ENCODE measurements at places on chromosomes 6 and 20.

- no peaks in the 10 kb centered on the region for H3K36me3 ChIP-seq
- H3K4me1 ChIP-seq = no peaks in the 10 kb centered on the region
- no peak overlapping the region for H3K27ac ChIP-seq
- DNase-seq = no peak
- H3K27me3 ChIP-seq = no peaks in the 10 kb centered on the region
- H3K4me3 ChIP-seq = no peak overlapping the region
Measured at GRCh38 chr6:170234419-170234818, 56.5 kb downstream of the DLL1 start.

DNA sequence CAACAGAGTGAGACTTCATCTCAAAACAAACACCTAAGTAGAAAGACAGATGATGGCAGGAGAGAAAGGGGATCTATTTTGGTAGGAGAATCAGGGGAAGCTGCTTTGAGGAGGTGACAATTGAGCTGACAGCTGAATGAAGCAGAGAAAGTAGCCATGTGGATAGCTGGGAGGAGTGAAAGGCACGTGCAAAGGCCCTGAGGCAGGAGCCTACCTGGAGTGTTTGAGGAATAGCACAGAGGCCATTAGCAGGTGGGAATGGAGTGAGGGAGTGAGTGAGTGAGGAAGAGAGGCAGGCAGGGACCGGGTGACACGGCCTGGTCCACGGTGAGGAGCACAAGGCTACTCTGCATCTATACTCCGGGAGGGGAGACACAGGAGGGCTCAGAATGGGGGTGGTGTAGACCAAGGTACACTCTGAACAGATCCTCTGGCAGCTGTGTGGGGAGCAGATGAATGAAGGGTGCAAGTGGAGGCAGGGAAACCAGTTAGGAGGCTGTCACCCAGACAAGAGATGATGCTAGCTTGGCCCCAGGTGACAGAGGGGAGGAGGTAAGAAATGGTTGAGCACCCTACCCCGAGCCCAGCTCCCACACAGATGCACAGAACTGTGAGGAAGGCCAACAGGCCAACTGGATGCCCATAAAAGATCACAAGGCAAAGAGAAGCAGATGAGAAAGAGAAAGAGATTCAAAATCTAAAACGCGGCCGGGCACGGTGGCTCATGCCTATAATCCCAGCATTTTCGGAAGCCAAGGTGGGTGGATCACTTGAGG, 43.6 kb downstream of the NFATC2 start:
- no peaks in the 10 kb centered on the region for H3K36me3 ChIP-seq
- DNase-seq = no peak
- H3K4me3 ChIP-seq = no peak overlapping the region
- peaks cover 6% of the 10 kb centered on the region for H3K4me1 ChIP-seq
- no peaks in the 10 kb centered on the region for H3K27me3 ChIP-seq
- H3K27ac ChIP-seq = no peak overlapping the region

DNA sequence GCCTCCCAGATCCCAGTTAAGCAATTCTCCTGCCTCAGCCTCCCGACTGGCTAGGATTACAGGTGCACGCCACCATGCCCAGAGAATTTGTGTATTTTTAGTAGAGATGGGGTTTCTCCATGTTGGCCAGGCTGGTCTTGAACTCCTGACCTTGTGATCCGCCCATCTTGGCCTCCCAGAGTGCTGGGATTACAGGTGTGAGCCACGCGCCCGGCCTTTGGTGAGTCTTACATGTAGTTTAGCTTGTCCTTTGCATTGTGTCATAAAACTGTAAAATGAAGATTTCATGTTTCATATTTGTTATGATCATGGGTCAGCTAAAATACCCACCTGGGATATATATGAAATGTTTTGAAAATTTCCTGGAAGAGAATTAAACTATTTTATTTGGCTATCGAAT, 183.5 kb downstream of the SASH1 start:
- peaks cover 3% of the 10 kb centered on the region for H3K4me1 ChIP-seq
- no peaks in the 10 kb centered on the region for H3K27me3 ChIP-seq
- peaks cover 3% of the 10 kb centered on the region for H3K36me3 ChIP-seq
- no peak overlapping the region for H3K4me3 ChIP-seq
- no peak overlapping the region for H3K27ac ChIP-seq

GRCh38 chr6:17601386-17601703, 1.2 kb downstream of the FAM8A1 start:
- H3K27me3 ChIP-seq = no peaks in the 10 kb centered on the region
- no peaks in the 10 kb centered on the region for H3K36me3 ChIP-seq
- H3K27ac ChIP-seq = no peak overlapping the region
- H3K4me3 ChIP-seq = peak overlapping the region; percentile 80
- no peaks in the 10 kb centered on the region for H3K4me1 ChIP-seq

DNA sequence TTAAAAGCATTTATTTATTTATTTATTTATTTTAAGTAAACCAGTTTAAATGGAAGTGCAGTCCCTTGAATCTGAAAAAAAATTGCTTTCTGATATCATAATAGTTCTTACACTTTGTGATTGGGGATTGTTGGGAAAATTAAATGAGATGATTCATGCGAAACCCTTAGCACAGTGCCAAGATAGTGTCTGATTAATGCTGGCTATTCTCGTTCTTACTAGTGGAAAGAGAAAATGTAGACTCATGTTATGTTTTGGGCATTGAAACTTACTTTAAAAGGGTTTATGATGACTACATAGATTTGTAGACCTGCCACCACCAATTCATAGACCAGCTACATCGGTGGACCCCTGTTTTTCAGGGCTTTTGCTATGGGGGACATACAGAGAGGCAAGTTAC, 229.2 kb upstream of the ZFP64 start:
- H3K27me3 ChIP-seq = no peaks in the 10 kb centered on the region
- no peaks in the 10 kb centered on the region for H3K4me1 ChIP-seq
- H3K4me3 ChIP-seq = no peak overlapping the region
- H3K36me3 ChIP-seq = no peaks in the 10 kb centered on the region

DNA sequence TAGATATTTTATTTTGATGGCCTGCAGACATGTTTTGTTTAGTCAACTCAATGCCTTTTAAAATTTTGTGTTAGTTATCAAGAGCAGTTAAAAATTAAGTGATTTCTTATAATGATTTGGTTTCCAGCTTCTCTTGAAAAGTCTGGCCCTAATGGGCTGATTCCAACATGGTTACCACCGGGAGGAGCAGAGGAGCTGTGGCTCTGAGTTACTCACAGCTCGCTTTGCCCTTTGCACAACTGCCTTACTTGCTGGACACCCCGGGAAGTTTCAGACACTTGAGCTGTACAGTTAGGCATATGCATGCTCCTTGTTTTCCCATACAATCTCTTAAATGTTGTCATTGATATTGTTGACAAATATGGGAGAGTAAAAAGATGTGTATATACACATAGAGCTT, 173.1 kb upstream of the MMS22L start:
- no peaks in the 10 kb centered on the region for H3K4me1 ChIP-seq
- H3K4me3 ChIP-seq = no peak overlapping the region
- no peaks in the 10 kb centered on the region for H3K27me3 ChIP-seq
- peak; percentile 7 for DNase-seq

DNA sequence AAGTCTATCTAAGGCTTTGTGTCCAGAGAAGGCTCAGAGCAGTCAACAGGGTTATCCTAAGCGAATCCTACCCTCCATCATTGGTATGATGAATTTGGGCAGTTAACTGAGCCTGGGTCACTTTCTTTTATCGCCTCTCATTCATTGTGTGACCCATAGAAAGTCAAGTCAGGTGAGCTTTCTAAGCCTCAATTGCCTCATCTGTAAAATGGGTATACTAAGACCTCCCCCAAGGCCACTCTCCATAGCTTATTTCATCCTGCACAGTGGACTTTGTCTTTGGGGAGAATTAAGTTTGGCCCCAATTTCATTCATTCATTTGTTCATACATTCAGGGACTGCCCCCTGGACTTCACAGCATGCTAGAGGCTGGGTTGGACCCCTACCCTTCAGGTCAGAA, 110.5 kb downstream of the DHX35 start:
- no peak for DNase-seq
- H3K27ac ChIP-seq = no peak overlapping the region
- H3K4me3 ChIP-seq = no peak overlapping the region
- H3K4me1 ChIP-seq = no peaks in the 10 kb centered on the region
- no peaks in the 10 kb centered on the region for H3K27me3 ChIP-seq
- H3K36me3 ChIP-seq = no peaks in the 10 kb centered on the region

- H3K4me3 ChIP-seq = no peak overlapping the region
- H3K36me3 ChIP-seq = no peaks in the 10 kb centered on the region
- no peak for DNase-seq
- H3K27ac ChIP-seq = no peak overlapping the region
- H3K4me1 ChIP-seq = no peaks in the 10 kb centered on the region
Measured at GRCh38 chr6:138580801-138581200, 81.5 kb upstream of the NHSL1 start.

DNA sequence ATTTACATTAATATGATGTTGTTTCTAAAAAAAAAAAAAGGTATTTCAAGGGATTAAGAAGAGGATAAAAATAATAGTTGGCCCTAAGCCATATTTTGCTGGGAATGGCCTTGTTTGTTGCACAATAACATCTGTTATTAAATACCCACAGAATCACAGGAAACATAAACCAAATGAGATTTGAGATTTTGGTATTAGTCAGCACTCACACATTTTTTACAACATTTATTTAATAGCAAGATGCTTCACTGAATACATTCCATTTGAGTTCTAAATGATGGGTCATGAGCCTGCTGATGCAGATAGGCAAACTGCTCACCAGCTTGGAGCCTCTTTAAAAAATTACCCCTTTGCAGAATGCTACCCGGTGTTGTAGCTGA, 92.9 kb upstream of the ENPP5 start:
- H3K4me3 ChIP-seq = no peak overlapping the region
- H3K36me3 ChIP-seq = no peaks in the 10 kb centered on the region
- H3K4me1 ChIP-seq = no peaks in the 10 kb centered on the region
- no peak for DNase-seq
- no peak overlapping the region for H3K27ac ChIP-seq

DNA sequence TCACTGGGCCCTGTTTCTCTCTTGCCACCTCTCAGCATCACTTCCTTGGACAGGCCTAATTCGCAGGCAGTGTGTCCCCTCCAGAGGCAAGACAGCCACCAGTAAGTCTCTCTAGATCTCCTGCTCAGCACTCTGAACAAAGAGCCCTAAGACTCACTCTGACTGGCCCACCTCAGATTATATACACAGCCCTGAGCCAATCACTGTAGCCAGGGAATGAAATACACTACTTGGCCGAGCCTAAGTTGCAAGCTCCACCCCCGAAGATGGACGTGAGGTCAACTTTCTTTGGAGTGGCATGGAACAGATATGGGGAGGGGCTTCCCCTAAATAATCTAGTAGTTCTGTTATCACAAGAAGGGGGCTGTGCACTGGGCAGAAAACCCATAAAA, 4.1 kb downstream of the BPI start:
- no peak overlapping the region for H3K27ac ChIP-seq
- H3K4me1 ChIP-seq = no peaks in the 10 kb centered on the region

- no peaks in the 10 kb centered on the region for H3K36me3 ChIP-seq
- H3K4me3 ChIP-seq = no peak overlapping the region
- DNase-seq = no peak
- no peak overlapping the region for H3K27ac ChIP-seq
- no peaks in the 10 kb centered on the region for H3K4me1 ChIP-seq
- H3K27me3 ChIP-seq = no peaks in the 10 kb centered on the region
Measured at GRCh38 chr6:168390749-168391420, 50.1 kb upstream of the SMOC2 start.

- no peaks in the 10 kb centered on the region for H3K27me3 ChIP-seq
- DNase-seq = no peak
- H3K4me1 ChIP-seq = no peaks in the 10 kb centered on the region
Measured at GRCh38 chr6:142225115-142225514, 76.7 kb upstream of the ADGRG6 start.

GRCh38 chr6:116536216-116536621, 9.3 kb downstream of the TRAPPC3L start:
- H3K27me3 ChIP-seq = no peaks in the 10 kb centered on the region
- H3K27ac ChIP-seq = no peak overlapping the region
- H3K4me1 ChIP-seq = peaks cover 3% of the 10 kb centered on the region
- peak; percentile 78 for DNase-seq
- H3K4me3 ChIP-seq = no peak overlapping the region

GRCh38 chr6:71367756-71368155, 79.1 kb downstream of the OGFRL1 start:
- peaks cover 2% of the 10 kb centered on the region for H3K4me1 ChIP-seq
- H3K27me3 ChIP-seq = no peaks in the 10 kb centered on the region
- DNase-seq = no peak
- no peak overlapping the region for H3K4me3 ChIP-seq
- H3K36me3 ChIP-seq = no peaks in the 10 kb centered on the region

DNA sequence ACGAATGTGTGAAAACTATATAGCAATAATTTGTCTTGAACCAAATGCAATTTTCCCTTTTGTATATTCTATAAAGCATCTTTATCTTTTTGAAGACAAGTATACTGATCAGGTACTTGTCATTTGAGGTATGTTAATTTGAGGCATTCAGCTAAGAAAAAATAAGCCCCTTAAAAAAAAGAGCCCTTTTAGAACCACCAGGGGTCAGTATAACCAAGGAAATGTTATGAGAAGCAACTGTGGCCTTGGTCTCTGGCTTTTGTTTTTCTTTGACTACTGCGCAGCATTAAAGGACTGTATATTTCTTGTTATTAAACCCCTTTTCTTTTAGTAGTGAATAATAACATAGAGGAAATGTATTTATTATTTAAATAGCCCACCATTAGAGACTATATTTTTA, 43.1 kb downstream of the CD109 start:
- no peak overlapping the region for H3K27ac ChIP-seq
- no peak overlapping the region for H3K4me3 ChIP-seq
- no peaks in the 10 kb centered on the region for H3K4me1 ChIP-seq
- no peaks in the 10 kb centered on the region for H3K27me3 ChIP-seq
- peak; percentile 71 for DNase-seq
- H3K36me3 ChIP-seq = no peaks in the 10 kb centered on the region

DNA sequence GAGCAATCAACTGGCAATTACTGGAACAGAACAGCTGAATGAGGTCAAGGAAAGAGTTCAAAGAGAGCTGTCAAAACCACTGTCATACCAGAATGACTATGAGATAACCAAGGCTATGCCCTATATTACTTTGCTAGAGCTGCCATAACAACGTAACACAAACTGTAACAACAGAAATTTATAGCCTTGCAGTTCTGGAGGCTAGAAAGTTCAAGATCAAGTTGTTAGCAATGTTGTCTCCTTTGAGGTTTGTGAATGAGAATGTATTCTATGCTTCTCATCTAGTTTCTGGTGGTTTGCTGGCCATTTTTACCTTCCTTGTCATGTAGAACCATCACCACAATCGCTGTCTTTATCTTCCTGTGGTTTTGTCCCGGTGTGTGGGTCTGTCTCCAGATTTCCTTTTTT, 1323.0 kb upstream of the GJE1 start:
- no peaks in the 10 kb centered on the region for H3K27me3 ChIP-seq
- no peaks in the 10 kb centered on the region for H3K36me3 ChIP-seq
- no peak overlapping the region for H3K27ac ChIP-seq
- no peak overlapping the region for H3K4me3 ChIP-seq
- no peak for DNase-seq
- no peaks in the 10 kb centered on the region for H3K4me1 ChIP-seq

All from mesendoderm (in vitro differentiated cells).